ENCODE measurements at places on chromosomes 13 and 19.

GRCh38 chr19:6737873-6738786 is 750 bp upstream of the GPR108 start:
- peak; percentile 69 for DNase-seq

- DNase-seq = peak; percentile 27
Observed at GRCh38 chr13:28754698-28755545, 36.2 kb upstream of the SLC46A3 start.

DNA sequence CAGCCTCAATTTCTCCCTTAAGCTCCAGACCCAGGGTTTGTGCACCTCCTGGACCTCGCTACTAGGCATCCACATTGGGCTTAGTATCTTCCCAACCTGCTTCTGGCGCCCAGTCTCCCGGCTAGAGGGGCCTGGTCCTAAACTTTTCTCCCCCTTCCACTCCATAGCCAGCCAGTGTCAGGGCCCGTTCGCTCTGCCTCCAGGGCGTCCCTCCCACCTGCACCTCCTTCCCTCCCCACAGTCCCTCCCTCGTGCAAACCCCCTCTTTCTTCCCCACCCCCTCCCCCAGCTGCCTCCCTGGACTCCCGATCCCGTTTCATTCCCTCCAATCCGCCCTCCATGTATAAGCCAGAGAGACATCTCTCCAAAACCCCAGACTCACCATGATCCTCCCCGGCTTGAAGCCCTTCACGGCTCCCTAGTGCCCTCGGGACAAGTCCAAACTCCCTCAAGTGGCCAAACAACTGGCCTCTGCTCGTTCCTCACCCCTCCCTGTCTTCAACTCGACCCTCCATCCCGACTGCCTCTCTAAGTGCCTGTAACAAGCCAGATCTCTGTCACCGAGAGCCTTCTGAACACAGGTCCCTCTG is 997 bp upstream of the SAMD4B start:
- DNase-seq = no peak

GRCh38 chr13:21556051-21556450 is 47.9 kb downstream of the MICU2 start:
- DNase-seq = no peak

DNA sequence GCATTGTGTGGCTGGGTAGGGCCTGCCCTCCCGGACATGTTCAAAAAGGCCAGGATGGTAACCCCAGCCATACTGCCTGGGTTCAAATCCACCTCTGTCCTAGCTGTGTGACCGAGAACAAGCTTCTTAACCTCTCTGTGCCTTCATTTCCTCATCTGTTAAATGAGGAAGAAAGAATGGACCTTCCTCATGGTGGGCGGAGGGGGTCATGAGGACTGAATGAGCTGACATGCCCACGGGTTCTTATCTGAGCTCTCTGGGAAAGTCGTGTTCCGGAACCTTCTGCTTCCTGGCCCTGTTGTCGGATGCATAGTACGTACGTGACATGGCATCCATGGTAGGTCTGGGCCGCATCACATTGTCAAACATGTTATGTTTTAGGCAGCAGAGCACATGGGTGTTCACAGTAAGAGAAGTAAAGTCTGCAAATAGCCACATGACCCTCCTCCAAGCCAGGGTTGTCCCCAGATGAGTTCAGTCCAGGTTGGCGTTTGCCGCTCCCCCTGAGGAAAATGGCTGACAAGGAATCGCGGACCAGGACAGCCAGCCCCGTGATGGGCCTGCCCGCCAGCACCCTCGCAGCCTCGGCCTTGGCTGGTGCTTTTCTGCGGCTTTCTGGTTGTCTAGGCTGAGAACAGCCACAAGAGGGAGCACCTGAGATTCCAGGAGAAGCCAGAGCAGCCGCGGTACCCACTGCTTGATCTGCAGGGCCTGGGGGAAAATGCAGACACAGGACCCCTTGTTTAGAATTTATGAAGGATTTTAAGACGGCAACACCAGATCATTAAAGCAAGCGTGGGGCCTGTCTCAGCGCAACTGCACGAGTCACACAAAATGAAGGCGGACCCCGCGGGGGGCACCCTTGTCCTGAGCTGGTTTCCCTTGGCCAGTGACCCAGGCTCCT is 2.4 kb upstream of the NTN5 start:
- DNase-seq = peak; percentile 93

DNA sequence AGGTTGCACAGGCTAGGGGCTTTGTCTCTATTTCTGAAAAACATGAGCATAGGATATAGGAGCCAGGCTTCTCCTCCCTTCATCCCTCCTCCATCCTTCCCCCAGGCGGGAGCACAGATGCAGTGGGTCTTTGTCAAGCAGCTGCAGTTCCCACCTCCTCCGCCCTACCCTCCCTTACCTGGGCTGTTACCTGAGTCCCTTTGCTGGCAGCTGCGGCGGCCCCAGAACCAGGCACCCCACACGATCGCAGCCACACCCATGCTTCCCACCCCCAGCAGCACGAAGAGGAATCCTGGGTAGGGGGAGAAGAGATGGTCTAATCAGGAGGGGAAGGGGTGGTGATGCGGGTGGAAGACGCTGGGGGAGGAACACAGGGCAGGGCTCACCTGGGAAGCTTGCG is 7.8 kb downstream of the TMIGD2 start:
- no peak for DNase-seq

- no peak for DNase-seq
Observed at GRCh38 chr13:114134944-114135610, 2.7 kb upstream of the RASA3 start.

DNA sequence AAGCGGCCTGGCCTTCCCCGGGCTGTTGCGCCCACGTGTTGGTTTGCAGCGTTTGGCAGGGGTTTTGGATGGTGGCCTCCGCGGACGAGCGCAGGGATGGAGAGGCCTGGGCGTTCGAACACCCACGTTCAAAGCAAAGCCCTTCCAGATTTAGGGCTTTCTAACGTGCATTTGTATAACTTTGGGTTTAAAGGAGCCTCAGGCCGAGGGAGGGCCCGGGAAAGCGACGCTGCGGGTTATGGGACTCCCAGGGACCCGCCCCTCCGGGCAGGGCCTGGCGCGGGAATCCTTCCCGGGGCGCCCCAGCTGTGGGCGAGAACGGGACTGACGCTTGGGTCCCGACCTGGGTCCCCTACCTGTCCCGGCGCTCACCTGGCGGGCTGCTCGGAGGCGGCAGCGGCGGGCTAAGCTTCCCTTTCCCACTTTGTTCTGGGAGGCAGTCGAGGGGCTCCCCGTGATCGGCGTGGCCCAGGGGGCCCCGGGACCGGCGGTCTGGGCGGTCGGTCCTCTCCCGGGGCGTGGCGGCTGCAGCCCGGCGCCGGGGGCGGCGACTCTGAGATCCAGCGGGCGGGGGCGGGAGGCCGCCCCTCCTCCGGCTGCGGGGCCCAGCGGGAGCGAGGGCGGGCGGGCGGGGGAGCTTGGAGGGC is at the start of gene FBXO17:
FBXO17 (minus strand) TSS at position 529 of the 647 bp plus-strand sequence. CDS start 25,423 bp downstream, outside the sequence.
- DNase-seq = peak; percentile 72

- DNase-seq = no peak
Observed at GRCh38 chr13:60066226-60066625, 97.5 kb downstream of the DIAPH3 start.

- DNase-seq = no peak
Observed at GRCh38 chr19:40400559-40400958, 10.6 kb upstream of the HIPK4 start.

GRCh38 chr13:83125791-83126190 is 756.5 kb downstream of the SLITRK1 start:
- no peak for DNase-seq

DNA sequence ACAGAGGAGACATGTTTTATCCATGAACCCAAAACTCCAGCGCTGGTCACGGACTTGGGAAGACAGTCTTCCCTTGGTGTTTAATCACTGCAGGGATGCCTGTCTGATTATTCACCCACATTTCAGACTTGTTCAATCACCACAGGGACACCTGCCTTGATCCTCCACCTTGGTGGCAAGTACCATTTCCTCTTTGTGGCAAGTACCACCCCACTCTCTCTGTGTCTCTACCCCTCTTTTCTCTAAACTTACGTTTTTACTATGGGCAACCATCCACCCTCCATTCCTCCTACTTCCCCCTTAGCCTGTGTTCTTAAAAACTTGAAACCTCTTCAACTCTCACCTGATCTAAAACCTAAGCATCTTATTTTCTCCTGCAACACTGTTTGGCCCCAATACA is 16.8 kb downstream of the ZNF83 start:
- DNase-seq = no peak

DNA sequence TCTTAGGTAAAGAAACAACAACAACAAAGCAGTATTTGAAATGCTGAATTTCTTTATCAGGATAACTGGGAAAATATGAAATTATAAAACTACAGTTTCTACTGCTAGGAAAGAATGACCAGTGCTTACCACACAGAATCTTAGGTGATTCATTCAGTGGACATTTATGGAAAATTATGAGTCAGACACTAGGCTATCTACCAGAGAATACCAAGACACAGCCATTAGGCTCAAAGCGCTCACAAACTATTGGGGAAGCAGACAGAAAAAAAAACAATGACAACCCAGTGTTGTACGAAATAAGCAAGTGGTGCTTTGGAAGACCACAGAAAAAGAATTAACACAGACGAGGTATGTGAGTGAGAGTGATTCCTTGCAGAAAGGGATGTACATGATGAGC is 1019.5 kb downstream of the PCDH9 start:
- DNase-seq = peak; percentile 81

- no peak for DNase-seq
Observed at GRCh38 chr13:77457966-77458365, 77.5 kb upstream of the SCEL start.

GRCh38 chr19:6738787-6739389 is 592 bp upstream of the TRIP10 start:
- DNase-seq = no peak

DNA sequence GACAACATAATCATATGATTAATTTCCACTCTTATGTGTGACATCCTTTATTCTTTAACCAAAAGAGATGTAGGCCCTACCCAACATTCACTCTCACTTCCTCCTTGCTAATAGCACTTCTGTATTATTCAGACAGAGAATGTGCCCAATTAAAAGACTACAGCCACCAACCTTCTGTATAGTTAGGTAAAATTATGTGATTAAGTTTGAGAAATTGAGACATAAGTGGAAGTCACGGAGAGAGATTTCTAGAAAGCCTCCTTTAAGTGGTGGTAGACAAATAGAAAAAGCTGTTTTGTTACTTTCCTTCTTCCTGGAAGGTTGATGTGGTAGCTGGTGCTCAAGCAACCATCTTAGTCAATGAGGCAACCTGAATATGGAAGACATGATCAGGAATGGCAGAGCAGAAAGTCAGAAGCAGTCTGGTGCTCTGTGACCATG is 14.8 kb downstream of the EPSTI1 start:
- DNase-seq = no peak

DNA sequence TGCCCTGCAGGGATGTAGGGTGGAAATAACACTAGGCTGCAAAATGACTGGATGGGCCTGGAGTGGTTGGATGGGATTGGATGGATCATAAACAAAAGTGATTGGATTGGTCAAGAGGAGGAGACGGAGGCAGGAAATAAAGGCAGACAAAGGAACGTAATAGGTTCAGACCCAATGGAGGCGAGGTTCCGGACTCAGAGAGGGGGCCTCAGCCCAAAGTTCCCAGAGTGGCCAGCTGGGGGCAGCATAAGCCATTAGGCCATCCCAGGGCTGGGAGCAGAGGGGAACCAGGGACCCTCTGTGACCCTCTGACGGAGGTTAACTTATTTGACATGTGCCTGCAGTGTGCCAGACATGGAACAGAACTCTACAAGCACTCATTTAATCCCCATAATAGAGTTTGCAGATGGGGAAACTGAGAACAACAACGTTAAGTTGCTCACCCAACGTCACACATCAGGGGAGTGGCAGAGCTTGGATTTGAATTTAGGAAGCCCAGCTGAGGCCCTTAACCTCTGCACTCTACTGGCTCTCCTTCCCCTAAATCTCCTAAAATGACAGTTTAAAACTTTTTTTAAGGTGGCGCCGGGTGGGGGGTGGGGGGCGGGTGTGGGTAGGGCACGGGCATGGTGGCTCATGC is 15.3 kb upstream of the MAP1S start:
- peak; percentile 49 for DNase-seq

- DNase-seq = peak; percentile 25
Observed at GRCh38 chr13:46232281-46232680, 20.6 kb downstream of the LRRC63 start.

DNA sequence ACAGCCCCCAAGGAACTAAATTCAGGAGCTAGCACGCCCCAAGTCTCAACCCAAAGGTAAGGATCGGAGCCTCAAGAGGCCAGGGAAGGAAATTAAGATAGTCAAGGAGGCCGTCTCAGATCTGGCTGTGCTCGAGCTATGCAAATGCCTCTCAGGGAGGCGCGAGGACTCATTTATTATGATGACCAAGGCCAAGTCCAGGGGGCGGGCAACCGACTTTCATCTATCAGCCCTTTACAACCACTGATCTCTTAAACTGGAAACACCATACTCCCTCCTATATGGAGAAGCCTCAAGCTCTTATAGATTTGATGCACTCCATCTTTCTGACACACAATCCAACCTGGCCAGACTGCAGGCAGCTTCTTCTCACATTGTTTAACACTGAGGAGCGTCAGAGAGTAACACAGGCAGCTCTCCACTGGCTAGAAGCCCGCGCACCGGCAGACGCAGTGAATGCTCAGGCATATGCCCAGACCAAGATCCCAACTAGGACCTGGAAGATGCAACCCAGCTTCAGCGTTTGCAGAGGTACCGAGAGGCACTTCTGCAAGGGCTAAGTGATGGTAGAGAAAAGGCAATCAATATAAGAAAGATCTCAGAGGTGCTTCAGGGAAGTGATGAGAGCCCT is 9.6 kb upstream of the SLC15A1 start:
- no peak for DNase-seq

GRCh38 chr19:23070353-23071146 is 46.3 kb upstream of the ZNF730 start:
- DNase-seq = peak; percentile 21

DNA sequence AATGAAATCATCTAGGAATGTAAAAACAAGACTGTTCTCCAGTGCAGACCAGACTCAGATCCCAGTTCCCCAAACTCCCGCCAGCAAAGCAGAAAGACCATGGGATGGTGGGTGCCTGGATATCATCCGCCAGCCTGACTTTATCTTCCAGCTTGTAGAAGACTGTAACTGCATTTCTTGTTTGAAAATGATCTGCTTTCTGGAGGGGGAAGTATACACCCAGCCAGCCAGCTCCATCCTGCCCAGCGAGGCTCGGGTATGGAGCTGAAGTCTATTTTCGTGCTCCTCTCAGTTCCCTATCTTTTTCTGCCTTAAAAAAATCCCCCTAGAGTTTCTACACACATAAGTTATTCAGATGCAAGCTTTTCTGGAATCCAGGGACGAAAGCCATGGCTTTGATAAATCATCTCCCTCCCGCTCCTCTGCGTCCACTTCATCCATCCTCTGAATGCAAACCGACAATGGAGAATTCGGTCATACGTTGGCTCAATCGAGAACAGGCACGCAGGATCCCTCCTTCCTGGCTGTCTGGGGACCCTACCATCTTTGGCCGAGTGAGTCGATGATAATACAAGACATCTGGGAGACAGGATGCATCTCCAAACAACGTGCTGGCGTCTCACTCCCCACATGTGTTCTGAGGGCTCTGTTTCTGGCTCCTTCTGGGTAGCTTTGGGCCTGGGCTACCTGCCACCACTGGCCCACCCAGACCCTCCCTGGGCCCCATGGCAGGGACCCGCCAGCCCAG is 31.2 kb downstream of the CEBPG start:
- DNase-seq = no peak

DNA sequence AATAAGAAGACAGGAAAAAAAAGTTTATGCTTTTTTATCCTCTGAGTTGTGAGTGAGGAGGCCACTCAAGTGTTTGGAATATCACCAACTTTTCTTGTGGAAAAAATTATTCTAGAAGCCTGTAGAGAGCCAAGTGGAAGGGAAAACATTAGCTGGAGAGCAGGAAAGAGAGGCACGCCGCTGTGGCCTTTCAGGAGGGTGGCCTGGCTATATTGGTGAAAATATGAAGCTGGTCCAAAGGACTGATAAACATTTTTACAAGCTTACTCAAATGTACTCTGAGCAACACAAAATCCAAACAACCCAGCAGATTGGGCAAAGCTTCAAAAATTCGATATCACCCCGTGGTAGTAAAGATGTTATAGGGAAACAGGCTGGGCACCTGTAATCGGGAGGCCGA is 2.3 kb upstream of the EIF3G start:
- peak; percentile 70 for DNase-seq
